ENCODE measurements at places on chromosomes 4 and X. TPM values are rescaled to one million over a fixed set of nuclear protein-coding genes. Genes with fewer than 3 reads are reported as not detected.

DNA sequence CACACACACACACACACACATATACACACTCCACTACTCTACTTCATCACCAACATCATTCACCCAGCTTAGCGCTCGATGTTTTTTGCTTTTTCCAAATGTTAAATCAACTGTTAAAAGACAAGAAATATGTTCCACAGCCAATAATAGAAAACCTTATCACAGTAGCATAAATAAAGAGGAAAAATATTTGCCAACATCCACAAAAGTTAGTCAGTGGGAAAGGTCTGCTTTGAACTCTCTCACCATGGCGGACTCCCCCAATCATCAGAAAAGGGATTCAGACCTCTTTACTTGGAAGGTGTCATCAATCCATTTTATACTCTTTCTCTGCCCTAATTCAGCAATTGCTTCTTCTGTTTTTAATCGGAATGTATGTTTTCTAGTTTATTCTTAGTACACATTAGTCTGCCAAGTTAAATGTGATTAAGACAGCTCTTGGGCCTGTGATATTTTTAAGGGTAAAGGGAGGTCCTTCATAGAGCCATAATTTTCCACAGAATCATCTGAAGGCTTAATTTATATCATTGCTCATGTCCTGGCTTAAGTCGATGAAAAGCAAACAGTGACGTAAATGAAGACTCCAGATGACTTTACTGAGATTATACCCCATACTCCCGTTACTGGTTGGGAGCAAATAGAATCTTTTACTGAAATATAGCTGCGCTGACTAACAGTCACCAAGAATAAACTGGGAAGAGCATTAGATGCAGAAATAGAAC lies 29.7 kb upstream of the LGI2 start:
- DNase-seq, result no peak

DNA sequence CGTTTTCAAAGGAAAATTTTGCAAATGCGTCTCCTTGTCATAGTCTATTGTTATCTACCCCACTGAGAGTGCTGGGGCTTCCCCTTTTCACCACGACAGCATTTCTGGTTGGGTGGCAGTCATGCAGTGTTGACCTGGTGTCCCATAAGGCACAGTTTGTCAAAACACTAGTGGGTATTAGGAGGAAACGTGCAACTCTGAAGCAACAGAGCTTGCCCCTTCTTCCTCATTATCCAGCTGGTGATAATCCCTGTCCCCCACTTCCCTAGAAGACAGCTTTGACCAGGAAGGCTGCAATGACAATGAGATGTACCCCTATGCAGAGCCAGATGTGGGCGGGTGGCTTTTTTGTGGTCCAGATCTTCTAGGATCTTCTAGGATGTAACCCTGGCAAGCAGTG lies 1.8 kb downstream of the TBC1D1 start:
- DNase-seq, result no peak

ARSJ gene
- 0.28 TPM for total RNA-seq

DNA sequence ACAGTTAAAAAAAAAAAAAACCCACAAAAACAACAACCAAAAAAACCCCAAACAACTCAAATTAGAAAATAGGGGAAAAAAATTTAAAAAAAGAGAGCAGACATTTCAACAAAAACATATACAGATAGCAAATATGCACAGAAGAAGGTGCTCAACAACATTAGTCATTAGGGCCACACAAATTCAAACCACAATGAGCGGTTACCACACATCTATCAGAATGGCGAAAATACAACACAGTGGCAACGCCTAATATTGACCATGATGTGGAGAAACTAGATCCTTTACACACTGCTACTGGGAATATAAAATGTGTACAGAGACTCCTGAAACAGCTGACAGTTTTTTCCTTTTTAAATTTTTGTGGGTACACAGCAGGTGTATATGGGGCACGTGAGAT lies 19.4 kb downstream of the LYAR start:
- DNase-seq, result no peak

GRCh38 chr4:120622601-120623000 lies 299.9 kb downstream of the PRDM5 start:
- DNase-seq, result no peak

- DNase-seq, result no peak
Observed at GRCh38 chrX:54934890-54935289, 14.3 kb downstream of the TRO start.

GRCh38 chrX:141314441-141314840 lies 72.1 kb upstream of the SPANXC start:
- no peak for DNase-seq

TLR3 gene
- 0.62 TPM for total RNA-seq

ARMCX1 gene
- total RNA-seq, result 30.8 TPM

FHIP1A gene
- 25.7 TPM for total RNA-seq

GRCh38 chr4:178395798-178396197 lies 953.6 kb upstream of the AGA start:
- peak; percentile 28 for DNase-seq

- no peak for DNase-seq
Observed at GRCh38 chr4:189050643-189051042, 890.0 kb upstream of the FRG1 start.

- DNase-seq, result no peak
Observed at GRCh38 chr4:71020611-71021010, 27.2 kb downstream of the DCK start.

TMEM156 gene
- not detected for total RNA-seq

PLAC8 gene
- total RNA-seq, result 0.15 TPM

DNA sequence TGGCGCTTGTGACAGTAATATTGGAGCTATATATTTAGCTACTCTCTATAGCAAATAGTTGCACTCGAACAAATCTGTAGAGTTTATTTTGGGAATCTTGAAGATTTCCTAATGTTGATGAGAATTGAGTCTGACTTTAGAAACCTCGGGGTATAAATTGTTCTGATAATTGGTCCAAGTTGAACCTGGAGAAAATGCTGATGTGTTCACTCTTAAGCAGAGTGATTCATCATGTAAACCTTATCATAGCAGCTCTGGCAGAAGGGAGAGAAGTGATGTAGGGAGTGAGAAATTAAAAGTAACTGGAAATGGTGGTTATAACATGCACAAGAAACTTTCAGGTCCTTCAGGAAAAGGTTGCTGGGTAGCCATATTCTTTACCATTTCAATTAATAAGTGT lies 16.4 kb upstream of the SLC4A4 start:
- DNase-seq, result no peak

CITED1 gene
- total RNA-seq, result 1.9 TPM
